ENCODE measurements at places on chromosomes 11 and 22.

GRCh38 chr22:47396515-47396914, 634.1 kb downstream of the TBC1D22A start:
- no peak for DNase-seq

GRCh38 chr11:8070417-8071115, 10.4 kb upstream of the TUB start:
- no peak for DNase-seq

- no peak for DNase-seq
These were observed 5.4 kb downstream of the OR8B12 start for GRCh38 chr11:124538019-124538418.

GRCh38 chr11:17519061-17519885, 24.9 kb downstream of the USH1C start:
- no peak for DNase-seq

DNA sequence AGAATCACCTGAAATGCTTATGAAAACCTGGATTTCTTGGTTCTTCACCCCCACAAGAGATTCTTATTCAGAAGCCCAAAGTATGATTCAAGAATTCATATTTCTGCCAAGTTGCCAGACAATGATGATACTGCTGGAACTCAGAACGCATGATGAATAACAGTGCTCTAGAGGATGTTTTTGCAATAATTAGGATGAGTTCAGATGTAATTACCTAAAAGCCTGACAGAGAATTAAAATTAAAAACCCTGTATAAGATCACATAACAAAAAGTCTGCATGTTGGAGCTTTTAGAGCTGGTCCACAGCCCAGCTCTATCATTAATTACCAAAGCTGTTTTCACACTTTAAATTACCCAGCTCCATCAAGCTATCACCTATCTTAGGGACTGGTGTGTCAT, 211.8 kb downstream of the LUZP2 start:
- no peak for DNase-seq

GRCh38 chr11:92837595-92837994, 131.9 kb upstream of the MTNR1B start:
- DNase-seq, result no peak

- DNase-seq, result no peak
These were observed 43.1 kb upstream of the MYH9 start for GRCh38 chr22:36430863-36431262.

GRCh38 chr11:118214210-118214914, 10.4 kb downstream of the JAML start:
- no peak for DNase-seq

DNA sequence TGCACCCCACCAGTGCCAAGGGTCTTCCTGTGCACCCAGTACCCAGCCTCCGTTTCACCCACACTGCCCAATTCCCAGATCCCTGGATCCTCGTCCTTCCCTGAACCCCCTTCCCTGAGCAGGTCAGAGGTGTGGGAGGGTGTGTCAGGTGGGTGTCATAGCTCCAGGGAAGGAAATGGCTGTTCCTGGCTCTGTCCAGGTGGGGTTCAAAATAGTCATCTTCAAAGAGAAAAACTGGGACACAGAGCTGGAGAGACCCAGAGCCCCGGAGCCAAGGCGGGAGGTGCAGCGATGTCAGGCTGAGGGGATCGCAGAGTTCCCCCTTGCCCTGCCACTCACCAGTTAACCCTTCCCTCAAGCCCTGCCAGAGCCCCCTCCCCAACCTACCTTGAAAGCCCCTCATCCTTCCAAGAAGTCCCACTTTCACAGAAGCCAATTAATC, 698 bp downstream of the C1QTNF4 start:
- DNase-seq, result no peak

DNA sequence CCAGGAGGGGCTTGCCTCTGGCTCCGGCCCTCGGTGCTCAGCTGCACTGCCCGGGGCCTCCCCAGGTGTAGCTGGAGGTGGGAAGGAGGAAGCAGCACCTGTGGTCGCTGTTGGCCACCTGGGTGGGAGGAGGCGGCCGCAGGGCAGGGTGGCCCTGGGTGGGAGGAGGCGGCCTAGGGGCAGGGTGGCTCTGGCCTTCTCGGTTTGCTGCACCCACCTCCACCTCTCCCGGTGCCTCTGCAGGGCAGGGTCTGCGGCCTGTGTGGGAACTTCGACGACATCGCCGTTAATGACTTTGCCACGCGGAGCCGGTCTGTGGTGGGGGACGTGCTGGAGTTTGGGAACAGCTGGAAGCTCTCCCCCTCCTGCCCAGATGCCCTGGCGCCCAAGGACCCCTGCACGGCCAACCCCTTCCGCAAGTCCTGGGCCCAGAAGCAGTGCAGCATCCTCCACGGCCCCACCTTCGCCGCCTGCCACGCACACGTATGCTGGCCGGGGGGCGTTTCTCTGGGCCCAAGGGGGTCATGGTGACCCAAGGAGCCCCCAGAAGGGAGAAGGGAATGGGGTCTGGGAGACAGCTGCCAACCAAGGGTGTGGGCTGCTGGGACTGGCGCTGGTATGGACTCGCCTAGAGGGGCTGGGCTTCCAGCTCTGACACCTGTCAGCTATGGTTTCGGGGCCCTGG, 20.6 kb downstream of the MUC5AC start:
- DNase-seq, result no peak

DNA sequence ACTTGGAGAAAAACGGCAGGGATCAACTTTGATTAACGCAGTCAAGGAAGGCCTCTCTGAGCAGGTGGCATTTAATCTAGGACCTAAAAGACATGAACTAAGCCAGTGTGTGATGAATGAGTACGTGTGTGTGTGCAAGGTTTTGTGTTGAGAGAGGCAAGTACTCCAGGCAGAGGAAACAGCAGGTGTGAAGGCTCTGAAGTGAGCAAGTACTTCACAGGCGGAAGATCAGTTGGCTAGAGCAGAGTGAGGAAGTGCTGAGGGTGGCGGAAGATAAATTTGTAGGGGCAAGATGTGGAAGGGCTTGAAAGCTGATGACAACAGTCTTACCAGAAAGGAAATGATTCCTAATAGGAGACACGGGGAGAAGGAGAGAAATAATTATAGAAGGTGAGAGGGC, 6.8 kb downstream of the APIP start:
- DNase-seq, result no peak

GRCh38 chr11:8831861-8832260, 79.1 kb upstream of the AKIP1 start:
- DNase-seq, result no peak

- DNase-seq, result no peak
These were observed 122.3 kb downstream of the BRD1 start for GRCh38 chr22:49705216-49705971.

- no peak for DNase-seq
These were observed 10.9 kb downstream of the SMC1B start for GRCh38 chr22:45402466-45402985.

DNA sequence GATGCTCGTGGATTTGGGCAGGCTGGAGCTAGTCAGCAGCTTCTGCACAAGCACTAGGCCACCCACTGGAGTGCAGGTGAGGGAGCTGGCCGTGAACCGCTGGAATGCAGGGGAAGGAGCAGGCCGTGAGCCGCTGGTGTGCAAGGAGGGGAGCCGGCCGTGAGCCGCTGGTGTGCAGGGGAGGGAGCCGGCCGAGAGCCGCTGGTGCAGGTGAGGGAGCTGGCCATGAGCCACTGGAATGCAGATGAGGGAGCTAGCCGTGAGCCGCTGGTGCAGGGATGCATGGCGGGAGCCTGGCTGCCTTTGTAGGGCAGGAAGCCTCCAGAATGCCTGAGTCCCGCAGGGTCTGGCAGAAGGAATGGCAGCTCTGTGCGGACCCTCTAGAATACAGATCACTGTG, 4220.0 kb upstream of the OR11H1 start:
- DNase-seq, result no peak

- DNase-seq, result no peak
These were observed 8.5 kb downstream of the DENND6B start for GRCh38 chr22:50318356-50318697.

DNA sequence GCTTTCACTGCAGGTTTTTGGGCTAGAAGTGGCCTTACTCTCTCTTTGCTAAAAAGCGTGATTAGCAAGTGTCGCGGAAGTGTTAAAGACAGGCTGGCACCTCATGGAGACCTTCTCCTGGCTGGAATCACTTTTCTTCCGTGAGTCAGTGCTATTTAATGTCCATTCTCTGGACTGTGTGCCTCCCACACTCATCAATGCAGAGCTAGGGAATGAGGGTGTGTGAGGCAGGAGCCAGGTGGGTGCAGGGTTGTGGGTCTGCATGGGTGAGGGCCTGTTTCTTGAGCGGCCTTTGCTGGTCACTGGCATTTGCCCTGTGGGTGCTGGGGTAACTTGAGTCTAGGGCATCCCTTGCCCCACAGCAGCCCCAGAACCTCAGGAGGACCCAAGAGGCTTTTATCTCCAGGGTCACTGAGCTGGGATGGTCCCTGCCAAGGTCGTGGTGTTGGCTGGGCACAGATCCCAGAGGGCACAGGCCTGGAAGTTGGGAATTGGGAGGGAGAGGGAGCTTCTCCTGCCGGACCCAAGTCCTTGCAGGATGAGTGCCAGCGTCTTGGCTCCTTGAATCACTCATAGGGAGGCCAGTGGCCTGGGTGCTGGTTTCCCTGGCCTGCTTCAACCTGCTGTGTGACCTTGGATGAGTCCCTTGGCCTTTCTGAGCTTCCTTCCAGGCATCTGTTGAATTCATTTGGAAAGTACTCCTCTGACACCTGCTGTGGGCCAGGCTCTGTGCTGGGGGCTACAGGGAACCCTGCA, 30.0 kb downstream of the KIAA1671 start:
- DNase-seq, result no peak

DNA sequence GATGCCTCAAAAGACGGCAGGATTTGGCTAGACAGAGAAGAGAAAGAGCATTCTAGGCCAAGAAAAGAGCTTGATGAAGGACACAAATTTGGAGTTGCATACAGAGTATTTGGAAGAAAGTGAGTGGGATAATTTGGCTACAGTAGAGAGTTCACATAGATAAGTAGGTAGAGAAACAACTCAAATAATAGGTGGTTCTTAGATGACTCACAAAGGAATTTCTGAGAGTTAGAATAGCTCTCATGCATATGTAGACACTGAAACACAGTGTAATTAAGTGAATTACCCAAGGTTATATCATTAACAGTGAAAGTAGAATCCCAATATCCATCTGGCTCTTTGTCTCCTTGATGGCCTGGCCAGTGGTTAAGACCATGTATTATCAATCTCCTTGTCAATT, 228.6 kb upstream of the DDI1 start:
- DNase-seq, result no peak

- DNase-seq, result no peak
These were observed 2.2 kb upstream of the PHLDA2 start for GRCh38 chr11:2931420-2931746.

- DNase-seq, result no peak
These were observed 13.2 kb upstream of the HDHD5 start for GRCh38 chr22:17172029-17172833.

DNA sequence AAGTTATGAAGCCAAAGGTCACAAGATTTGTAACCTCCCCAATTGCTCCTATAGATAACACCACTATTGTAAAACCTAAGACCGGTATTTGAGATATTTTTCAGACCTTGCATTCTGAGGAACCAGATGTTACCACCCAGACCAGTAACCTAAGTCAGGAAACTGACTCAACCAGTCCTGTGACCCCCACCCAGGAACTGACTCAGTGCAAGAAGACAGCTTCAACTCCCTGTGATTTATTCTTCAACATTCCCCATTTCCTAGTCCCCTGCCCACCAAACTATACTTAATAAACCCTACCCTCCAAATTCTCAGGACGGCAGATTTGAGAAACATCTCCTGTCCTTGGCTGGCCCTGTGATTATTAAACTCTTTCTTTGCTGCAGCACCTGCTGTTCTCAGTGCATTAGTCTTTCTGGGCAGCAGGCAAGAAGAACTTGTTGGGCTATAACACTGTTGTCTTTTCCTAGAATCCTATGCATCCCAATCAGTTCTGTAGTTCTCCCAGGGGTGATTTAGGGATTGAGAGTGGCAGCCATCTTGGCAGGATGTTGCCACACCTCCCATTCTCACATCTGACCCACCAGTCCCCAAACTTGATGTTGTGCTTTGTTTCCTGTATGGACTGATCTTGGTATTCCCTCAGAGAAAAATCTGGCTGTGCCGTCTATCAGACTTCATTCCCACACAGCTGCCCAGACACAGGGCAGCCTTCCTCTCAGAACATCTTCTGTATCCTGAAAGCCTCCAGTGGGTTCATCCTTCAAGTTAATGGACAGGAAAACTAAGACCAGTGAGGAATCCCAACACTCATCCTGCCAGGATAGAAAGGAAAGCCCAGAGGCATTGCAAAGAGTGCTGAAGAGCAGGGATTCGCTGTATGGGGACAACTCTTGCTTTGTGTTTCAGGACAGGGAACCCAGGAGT, 104.0 kb downstream of the PDE2A start:
- DNase-seq, result no peak

DNA sequence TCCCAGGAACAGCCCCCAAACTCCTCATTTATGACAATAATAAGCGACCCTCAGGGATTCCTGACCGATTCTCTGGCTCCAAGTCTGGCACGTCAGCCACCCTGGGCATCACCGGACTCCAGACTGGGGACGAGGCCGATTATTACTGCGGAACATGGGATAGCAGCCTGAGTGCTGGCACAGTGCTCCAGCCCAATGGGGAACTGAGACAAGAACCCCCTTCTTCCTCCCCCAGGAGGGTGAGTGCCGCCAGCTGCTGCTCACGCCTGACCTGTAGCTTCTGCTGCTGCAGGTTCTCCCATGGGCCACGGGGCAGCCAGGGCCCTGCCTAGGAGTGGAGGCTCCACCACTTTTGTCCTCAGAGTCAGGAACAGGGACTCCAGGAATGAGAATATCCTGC, 78.2 kb downstream of the VPREB1 start:
- no peak for DNase-seq

- DNase-seq, result no peak
These were observed 25.3 kb upstream of the LMO1 start for GRCh38 chr11:8288824-8289491.

GRCh38 chr22:33014621-33015020, 43.6 kb downstream of the SYN3 start:
- DNase-seq, result no peak

GRCh38 chr11:19349340-19350025, 108.7 kb upstream of the E2F8 start:
- no peak for DNase-seq

GRCh38 chr11:131036514-131036913, 120.2 kb upstream of the SNX19 start:
- DNase-seq, result no peak

DNA sequence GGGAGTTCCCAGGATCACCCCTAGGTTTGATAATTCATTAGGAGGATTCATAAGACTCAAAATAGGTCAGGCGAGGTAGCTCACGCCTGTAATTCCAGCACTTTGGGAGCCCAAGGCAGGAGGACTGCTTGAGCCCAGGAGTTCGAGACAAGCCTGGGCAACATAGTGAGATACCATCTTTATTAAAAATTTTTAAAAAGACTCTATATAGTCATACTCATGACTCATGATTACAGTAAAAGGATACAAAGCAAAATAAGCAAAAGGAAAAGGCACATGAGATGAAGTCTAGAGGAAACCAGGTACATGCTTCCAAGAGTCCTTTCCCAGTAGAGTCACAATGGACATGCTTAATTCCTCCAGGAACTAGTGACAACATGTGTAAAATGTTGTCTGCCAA, 13.9 kb upstream of the PTS start:
- DNase-seq, result no peak

GRCh38 chr11:125457814-125458343, 38.2 kb downstream of the FEZ1 start:
- no peak for DNase-seq
